ENCODE measurements at places on chromosomes 1 and 21. TPM values are rescaled to one million over a fixed set of nuclear protein-coding genes. Genes with fewer than 3 reads are reported as not detected.

NCAM2 gene
- total RNA-seq = not detected

OR10J1 gene
- not detected for total RNA-seq

ST6GALNAC3 gene
- 0.26 TPM for total RNA-seq

GRCh38 chr1:226066415-226067078 lies 4.0 kb downstream of the H3-3A start:
- H3K27me3 ChIP-seq = no peaks in the 10 kb centered on the region
- peak overlapping the region; percentile 2 for H3K27ac ChIP-seq
- peak overlapping the region; percentile 0 for H3K4me3 ChIP-seq
- H3K4me1 ChIP-seq = peaks cover 46% of the 10 kb centered on the region

DNA sequence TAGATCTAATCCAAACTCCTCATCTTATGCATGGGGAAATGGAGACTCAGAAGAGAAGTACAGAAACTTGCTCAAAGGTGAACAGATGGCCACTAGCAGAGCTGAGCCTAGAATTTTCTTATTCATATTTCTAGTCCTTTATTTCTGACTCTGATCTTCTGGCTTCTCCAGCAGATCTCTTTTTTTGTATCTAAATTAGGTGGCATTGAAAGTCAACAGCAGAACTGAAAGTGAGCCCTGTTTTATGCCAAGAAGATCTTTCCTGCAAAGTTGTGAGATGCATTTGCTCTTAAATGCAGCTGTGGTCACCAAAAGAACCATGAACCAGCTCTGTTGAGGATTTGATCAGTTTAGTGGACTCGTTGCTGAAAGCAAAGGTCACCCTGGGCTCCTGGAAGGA lies 75.5 kb downstream of the KAZN start:
- H3K27ac ChIP-seq = no peak overlapping the region
- no peaks in the 10 kb centered on the region for H3K4me1 ChIP-seq
- no peak for DNase-seq
- H3K36me3 ChIP-seq = no peaks in the 10 kb centered on the region
- no peak overlapping the region for H3K4me3 ChIP-seq
- no peaks in the 10 kb centered on the region for H3K27me3 ChIP-seq

- H3K36me3 ChIP-seq = no peaks in the 10 kb centered on the region
- H3K27me3 ChIP-seq = peaks cover 8% of the 10 kb centered on the region
- no peak overlapping the region for H3K4me3 ChIP-seq
- H3K27ac ChIP-seq = no peak overlapping the region
Observed at GRCh38 chr1:178938959-178939317, 68.1 kb upstream of the ANGPTL1 start.

DNA sequence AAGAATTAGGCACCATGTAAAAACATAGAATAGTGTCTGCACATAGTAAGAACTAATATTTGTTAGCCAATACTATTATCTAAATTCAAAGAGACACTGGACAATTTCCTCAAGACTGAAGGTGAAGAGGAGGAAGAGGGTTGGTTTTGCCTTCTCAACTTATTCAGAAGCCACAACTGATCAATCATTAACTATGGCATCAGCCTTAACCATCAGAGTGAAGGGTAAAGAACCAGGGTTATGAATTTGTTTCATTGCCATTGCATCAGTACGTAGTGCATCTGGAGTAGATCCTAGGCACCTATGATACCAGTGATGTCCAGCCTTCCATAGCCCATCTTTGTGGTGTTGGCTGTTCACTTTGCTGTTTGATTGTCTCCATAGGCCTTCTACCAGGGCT lies 421.7 kb upstream of the DEPDC1 start:
- no peaks in the 10 kb centered on the region for H3K4me1 ChIP-seq
- no peaks in the 10 kb centered on the region for H3K36me3 ChIP-seq
- no peak overlapping the region for H3K27ac ChIP-seq

DNA sequence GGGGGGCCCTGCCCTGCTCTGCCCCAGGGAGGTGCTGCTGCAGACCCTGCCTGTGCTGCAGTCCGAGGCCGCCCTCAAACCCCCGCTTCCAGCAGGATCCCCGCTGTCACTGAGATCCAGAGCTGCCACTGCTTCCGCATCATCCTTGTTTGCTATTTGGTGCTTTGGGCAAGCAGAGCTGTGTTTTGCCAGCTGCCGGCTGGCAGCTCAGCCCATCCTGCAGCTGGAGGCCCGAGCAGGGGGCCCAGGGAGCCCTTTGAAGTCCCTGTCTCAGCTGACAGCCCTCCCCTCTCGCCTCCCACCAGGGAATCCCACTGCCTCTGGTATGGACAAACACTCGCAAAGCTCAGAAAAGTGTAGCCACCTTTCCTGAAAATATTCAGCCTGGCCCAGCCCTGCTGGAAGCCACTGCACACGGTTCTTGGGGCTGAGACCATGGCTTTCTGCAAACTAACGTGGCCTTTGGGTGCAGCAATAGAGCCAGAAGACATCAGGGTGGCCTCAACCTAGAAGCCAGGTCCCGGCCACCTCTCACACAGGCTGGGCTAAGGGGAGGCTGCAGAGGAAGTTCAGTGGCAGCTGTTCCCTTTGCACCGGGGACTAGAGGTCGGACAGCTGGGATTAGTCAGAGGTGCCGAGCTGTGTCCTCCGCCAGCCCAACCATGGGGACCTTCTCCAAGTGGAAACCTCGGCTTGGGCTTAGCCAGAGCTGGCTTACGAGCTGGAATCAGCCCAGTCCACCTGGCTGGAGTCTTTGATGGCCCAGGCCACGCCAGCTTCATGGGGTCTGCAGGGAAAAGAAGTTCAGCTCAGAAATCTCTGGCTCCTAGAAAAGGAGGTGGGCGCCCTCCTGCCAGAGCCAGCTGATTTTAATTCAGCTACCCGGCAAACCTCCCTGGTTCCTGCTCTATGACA lies 107.1 kb downstream of the SPSB1 start:
- DNase-seq = no peak
- no peak overlapping the region for H3K4me3 ChIP-seq
- H3K36me3 ChIP-seq = no peaks in the 10 kb centered on the region
- no peak overlapping the region for H3K27ac ChIP-seq
- H3K4me1 ChIP-seq = peaks cover 7% of the 10 kb centered on the region
- H3K27me3 ChIP-seq = peaks cover 9% of the 10 kb centered on the region
